ENCODE measurements at places on chromosomes 1 and 21.

- no peak for DNase-seq
Measured at GRCh38 chr1:243260221-243260880, 4.5 kb downstream of the SDCCAG8 start.

GRCh38 chr1:239421811-239422210, 35.4 kb downstream of the CHRM3 start:
- no peak for DNase-seq

DNA sequence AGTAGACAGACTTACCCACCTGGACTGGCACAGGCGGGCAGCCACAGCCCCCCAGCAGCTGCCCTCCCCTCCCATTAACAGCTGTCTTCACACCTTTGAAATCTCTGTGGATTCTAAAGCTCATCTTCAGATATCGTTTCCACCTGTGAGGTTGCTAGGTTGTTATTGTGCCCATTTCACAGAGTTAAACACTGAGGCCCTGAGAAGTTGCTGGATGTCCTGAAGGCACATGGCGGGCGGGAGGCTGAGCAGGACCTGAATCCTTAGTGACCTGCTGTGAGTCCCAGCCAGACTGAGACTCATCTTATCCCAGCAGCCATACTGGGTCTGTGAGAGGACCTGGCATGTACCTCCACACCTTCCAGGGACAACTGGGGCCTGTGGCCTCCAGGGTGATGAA, 134.8 kb upstream of the TMEM51 start:
- DNase-seq = no peak

DNA sequence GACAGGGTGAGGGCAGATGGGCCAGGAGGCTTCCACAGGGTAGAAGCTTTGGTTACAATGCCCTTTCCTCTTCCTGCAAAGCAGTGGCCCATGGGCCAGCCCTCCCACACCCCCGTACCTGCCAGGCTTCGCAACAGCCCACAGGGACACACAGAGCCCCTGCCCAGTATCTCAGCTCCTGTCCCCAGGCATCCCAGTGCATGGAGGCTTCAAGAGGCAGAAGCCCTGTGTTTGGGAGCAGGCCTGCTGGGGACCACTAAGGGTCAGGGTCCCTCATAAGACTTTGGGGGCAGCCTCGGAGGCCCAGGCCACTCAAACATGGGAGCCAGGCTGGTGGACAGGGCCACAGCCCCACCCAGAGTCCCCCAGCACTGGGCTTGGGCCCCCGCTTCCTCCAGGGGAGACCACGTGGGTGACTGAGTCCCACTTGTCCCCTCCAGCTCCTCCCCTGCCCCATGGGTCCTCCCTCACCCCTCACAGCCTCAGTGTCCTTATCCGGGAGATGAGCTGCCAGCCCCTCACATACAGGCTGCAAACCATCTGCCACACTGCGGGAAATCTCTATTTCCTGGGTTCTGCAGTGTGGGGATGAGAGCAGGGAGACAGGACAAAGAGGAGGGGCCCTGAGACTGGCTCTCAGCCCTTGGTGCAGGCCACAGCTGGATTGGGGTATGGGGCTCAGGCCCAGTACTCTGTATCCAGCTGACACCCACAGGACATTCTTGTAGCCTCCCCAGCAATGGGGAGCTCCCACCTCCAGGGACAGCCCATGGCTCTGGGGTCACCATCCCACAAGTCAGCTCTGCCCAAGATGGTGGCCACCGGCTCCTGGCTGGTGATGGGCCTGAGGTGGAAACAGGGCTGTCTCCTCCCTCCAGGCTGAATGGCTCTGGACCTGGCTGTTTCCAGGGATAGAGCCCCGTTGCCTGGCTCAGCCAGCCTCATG, 50.7 kb downstream of the WNT9A start:
- DNase-seq = no peak

GRCh38 chr1:209635850-209636249, 16.4 kb downstream of the LAMB3 start:
- DNase-seq = no peak

DNA sequence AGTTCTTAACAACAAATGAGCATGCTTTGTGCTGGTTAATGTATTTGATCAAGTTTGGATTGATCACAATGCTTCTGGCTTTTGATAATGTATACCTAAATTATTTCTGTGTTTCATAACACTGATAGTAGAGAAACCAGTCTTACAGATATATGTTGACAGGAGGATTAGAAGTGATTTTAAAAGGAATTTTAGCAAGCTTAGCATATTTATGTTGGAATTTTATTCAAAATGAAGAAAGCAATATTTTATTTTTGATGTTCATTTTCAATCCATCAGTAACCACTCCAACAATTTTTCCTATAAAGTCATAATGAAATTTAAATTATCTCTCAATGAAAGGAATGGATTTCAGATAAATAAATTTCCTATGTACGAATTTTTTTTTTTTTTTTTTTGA, 291.8 kb downstream of the HHIPL2 start:
- no peak for DNase-seq

- DNase-seq = no peak
Measured at GRCh38 chr1:100614570-100614969, 76.6 kb downstream of the GPR88 start.

DNA sequence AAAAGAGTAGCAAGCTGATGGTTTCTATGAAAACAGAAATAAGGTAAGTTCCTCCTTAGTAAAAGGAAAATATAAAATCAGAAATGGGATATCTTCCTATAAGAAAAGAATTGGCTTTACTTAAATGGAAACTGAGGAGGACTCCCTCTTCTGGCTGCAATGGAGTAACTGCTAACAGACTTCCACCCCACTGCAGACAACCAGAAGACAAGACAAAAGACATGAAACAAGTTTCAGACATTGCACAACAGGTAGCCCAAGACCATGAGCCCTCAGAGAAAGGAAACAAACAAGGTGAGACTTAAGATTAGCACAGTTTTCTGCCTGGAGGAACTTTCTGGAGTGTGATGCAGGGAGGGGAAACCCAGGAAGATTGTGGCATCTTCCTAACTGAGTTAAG, 17.0 kb upstream of the OLFML2B start:
- DNase-seq = no peak

GRCh38 chr1:27307874-27308598, 13.9 kb upstream of the TMEM222 start:
- no peak for DNase-seq

DNA sequence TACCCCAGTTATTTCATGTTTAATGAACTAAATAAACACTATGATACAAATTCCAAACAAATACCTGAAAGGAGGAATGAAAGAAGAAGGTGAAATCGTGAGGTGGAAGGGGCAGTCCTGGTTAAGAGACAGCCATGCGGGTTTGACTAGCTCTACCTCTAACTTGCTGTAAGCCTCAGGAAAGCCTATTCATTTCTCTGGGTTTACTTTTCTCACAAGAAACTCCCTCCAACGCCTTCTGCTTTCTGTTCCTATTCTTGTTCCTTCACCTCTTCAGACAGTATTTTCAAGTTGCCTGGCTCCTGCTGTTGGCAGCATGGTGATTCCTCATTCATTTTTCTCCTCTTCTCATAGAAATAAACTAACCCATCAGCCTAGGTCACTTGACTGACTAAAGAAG, 92.4 kb downstream of the NTPCR start:
- no peak for DNase-seq

Measured in esophagus squamous epithelium (tissue), 5 donors.